Stimulated activated CD8-positive, alpha-beta memory T cell treated with anti-CD3 and anti-CD28 coated beads, Interleukin-2, amount 100 ng/mL, for 1 hour (primary cell): ENCODE measurements at places on chromosomes 3 and 15.
A peak's percentile ranks its signal among the peaks of the same experiment; 100 is the strongest.

DNA sequence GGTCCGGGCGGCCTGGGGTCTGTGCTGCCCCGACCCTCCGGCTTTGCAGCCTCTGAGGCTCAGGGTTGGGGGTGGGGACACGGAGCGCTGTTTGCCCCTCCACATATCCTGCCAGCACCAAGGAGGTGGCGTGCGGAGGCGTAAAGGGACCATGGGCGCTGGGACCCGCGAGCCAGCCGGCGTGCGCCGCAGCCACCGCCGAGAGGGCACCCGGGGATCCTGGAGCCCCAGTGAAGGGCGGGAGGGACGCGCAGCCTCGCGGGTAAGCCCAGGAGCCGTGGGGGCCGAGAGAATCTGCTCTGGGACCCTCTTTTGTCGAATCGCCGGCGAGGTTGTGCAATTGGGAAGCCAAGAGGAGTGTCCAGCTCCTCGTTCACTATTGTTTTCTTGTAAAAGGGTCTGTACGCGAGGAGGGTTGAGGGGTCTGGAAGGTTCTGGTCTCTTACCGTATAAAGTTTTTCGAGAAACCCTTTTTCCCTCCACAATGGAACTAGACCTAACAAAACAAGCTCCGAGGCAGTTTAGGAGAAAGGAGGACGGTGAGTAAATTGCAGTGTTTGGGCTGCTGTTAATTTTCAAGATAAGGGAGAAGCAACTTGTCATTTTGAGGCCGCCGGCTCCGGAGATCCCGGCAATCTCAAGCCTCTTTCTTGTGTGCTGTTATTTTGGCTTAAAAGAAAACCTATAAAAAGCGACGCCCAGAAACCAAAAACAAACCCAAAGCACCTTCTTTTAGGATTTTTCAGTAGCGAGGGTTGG, 29.9 kb upstream of the ST3GAL6 start:
- no peak for DNase-seq

GRCh38 chr15:44317423-44318058, 29.0 kb downstream of the GOLM2 start:
- no peak for DNase-seq

DNA sequence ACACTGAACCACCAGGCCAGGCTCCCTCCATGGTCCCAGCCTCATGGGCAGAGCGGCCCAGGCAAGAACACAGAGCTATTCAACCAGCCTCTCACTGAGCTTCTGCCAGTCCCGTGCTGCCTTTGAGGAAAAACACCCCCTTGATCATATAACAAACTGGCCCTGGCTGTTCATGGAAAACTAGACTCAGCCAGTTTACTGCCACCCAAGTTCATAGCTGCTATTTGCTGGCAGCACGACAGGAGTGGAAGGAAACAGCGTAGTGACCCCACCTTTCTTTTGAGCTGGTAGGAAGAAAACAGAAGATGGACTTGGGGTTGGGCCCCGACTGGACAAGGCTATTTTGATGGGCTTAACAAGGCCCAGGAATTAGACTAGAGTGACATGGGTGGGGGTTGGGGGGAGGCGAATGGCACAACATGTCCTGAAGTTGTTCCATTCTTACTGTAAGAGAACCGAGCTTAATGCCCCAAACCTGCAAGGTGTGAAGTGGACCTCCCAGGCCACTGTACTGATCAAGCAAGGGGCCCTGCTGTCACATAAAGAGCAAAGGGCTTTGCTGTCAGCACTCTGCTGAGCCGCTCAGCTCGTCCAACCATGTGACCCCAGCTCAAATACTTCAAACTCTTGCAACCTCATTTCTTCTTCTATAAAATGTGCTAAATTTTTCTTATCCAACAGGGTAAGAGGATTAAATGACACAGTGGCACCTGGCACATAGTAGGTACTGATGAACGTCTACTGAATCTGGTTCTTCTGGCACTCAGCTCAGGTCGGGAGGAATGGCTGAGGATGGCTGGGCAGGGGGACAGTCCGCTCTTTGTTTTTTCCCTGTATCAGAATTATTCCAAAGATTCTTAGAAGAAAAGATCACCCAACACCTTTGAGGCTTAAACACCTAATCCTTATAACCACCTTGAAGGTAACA, 1.6 kb downstream of the FBXL22 start:
- no peak for DNase-seq

- no peak for DNase-seq
These were observed 231.8 kb downstream of the SQOR start for GRCh38 chr15:45866616-45867015.

GRCh38 chr15:24954783-24955530, at the start of the genes SNRPN and SNURF:
SNRPN (plus strand) TSS chr15:24954987; CDS start chr15:24974454, 19,467 bp downstream.
SNURF (plus strand) TSS chr15:24954987; CDS start chr15:24955049, 62 bp downstream.
- peak; percentile 29 for DNase-seq

DNA sequence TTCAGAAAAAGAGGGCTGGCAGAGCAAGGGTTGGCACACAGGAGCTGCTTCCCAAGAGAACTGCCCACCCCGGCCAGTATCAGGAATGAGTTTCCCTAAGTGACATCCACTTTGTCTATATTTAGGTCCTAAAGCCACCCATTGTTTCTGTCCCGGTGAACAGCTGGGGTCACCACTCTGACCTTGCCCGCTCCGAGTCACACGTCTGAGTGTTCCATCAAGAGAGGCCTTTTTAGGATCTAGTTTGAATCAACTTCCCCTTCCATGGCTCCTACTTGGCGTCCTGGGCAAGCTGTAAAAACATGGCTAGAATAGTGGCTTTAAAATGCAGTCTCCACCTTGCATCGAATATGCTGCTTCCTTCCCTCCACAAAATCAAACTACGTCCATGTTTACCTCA, 109.6 kb upstream of the ARHGEF3 start:
- no peak for DNase-seq

DNA sequence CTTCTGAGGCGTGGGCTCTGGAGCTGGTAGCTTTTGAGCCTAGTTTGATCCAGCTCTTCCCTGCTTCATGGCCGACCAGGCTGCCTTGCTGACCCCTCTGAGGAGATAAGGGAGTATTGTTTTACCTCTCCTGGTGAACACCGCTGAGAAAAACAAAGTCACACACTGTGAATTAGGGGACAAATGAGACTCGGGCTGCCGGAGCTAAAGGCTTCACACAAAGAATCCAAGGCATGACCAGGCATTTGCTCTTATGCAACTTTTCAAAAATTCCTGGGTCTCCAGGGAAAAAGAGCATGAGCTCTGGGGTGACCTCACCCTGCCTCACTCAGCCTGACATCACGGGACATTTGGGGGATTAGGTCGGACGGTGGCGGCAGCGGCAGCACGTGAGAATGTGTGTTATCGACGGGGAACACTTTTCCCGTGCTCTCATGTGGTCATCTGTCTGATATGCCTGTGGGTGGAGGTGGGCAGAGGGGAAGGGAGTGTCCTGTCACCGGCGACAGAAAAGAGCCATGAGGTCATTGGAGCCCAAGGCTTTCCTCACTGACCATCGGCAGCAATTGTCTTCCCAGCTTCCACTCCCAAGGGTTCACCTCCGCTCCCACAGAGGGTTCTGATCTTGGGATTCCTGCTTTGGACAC, 61.0 kb downstream of the TMEM44 start:
- DNase-seq: no peak

GRCh38 chr3:150371741-150372254, 36.3 kb upstream of the TSC22D2 start:
- DNase-seq: no peak

- DNase-seq: no peak
These were observed 24.1 kb upstream of the VEPH1 start for GRCh38 chr3:157527131-157527881.

- DNase-seq: no peak
These were observed 109.6 kb upstream of the CTDSPL start for GRCh38 chr3:37751967-37752648.

DNA sequence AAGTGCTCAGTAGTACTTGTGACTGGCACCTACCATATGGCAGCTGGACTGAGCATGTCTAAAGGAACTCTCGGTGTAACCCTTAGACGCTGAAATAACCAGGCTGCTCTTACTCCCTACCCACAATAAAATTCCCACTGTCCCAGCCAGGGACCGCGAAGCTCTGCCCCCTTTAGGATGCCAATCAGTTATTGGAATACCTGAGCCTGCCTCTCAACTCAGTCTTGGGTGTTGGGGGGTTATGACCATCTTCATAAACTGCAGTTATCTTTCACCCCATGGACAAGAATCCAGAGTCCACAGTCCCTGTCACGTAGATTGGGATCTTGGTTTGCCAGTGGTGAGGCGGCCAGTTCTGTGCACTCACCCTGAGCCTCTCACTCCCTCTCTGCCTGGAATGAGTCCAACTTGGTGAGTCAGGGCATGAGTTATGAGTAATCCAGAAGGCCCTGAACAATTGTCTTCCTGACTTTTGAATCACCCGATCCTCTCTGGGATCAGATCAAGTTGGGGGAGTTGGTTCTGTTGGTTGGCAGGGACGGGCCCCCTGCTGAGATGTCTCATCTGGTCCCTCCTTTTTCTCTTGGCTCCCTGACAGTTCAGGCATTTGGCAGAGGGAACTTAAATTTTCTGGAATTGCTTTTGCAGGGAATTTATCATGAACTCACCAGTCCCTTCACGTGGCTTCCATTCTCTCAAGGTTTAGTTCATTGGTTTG, 120.1 kb upstream of the UBE2E1 start:
- DNase-seq: no peak

DNA sequence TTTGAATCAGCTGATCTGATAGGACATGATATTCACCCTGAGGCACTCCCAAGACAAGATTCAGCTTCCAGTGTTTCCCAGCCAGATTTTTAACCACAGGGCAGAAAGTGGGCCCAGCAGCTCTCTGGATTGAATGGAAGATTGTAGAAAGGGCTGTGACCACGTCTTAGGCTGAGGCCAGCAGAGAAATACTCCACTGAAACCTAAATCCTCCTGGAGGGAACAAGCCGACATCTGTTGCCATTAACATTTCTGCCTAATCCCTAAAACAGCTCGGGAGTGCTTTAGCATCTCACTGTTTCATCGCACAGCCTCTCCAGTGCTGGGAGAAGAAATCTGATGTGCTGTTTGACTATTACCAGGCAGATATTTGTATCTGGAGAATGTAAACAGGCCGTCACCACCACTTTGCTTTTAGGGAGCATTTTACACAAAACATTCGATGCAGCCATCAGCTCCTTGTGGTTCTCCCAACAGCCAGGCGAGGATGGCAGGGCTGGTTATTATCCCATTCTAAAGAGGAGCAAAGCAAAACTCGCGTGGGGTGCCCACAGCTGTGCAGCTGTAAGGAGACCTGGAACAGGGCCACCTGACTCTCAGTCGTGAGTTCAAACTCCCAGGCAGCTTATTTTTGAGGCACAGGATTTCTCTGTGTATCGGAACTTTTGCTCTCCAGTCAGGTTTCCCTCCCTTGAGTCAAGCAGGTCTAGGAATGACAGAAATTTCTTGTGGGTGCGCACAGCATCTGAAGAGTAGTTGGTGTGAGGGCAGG, 117.4 kb downstream of the LIPC start:
- no peak for DNase-seq

- DNase-seq: no peak
These were observed 118.2 kb upstream of the RAP2B start for GRCh38 chr3:153043729-153044328.
